ENCODE measurements at places on chromosomes 16 and 17. TPM values are rescaled to one million over a fixed set of nuclear protein-coding genes. Genes with fewer than 3 reads are reported as not detected.

ICAM2 gene
- 31.9 TPM for total RNA-seq

CACNG1 gene
- not detected for total RNA-seq

BICDL2 gene
- total RNA-seq = not detected

BCAS3 gene
- 15.6 TPM for total RNA-seq

ULK2 gene
- total RNA-seq = 14.6 TPM

ABCC6 gene
- total RNA-seq = 1.5 TPM

PDILT gene
- not detected for total RNA-seq

TIMP2 gene
- 114 TPM for total RNA-seq

CFAP97D1 gene
- not detected for total RNA-seq

RHBDF1 gene
- total RNA-seq = 16.6 TPM

MT1G gene
- total RNA-seq = 1.3 TPM

KRT15 gene
- total RNA-seq = not detected

HSPB9 gene
- total RNA-seq = 0.11 TPM

C16orf54 gene
- 0.65 TPM for total RNA-seq

TEX19 gene
- not detected for total RNA-seq

MMP28 gene
- total RNA-seq = 1.2 TPM

TAF15 gene
- 94.8 TPM for total RNA-seq

NGFR gene
- 8.0 TPM for total RNA-seq

SUMO2 gene
- 200 TPM for total RNA-seq

NPIPB13 gene
- 5.9 TPM for total RNA-seq

DDX28 gene
- total RNA-seq = 7.2 TPM

PRAC1 gene
- total RNA-seq = not detected

C16orf89 gene
- 6.1 TPM for total RNA-seq

TNFRSF17 gene
- total RNA-seq = not detected

MT1A gene
- 2.3 TPM for total RNA-seq

IGF2BP1 gene
- total RNA-seq = not detected

KRTAP9-3 gene
- not detected for total RNA-seq

TP53TG3F gene
- not detected for total RNA-seq

ODAD4 gene
- 0.75 TPM for total RNA-seq

PRR29 gene
- 0.30 TPM for total RNA-seq

PRSS53 gene
- total RNA-seq = 0.81 TPM

CCDC200 gene
- not detected for total RNA-seq

CALB2 gene
- 0.30 TPM for total RNA-seq

FN3KRP gene
- 13.2 TPM for total RNA-seq

KRTAP9-8 gene
- not detected for total RNA-seq

OTOA gene
- total RNA-seq = not detected

GLG1 gene
- total RNA-seq = 62.4 TPM

SOX15 gene
- total RNA-seq = 0.91 TPM

TEPSIN gene
- total RNA-seq = 13.4 TPM

IL17C gene
- not detected for total RNA-seq

CAPN15 gene
- total RNA-seq = 17.7 TPM

CCDC144A gene
- 1.8 TPM for total RNA-seq

CXCL16 gene
- total RNA-seq = 2.7 TPM

MIEN1 gene
- 50.4 TPM for total RNA-seq

VPS9D1 gene
- total RNA-seq = 11.2 TPM

TMEM235 gene
- total RNA-seq = not detected

WNT9B gene
- total RNA-seq = 0.13 TPM

ZDHHC7 gene
- 35.1 TPM for total RNA-seq

TPPP3 gene
- total RNA-seq = 8.9 TPM

PLXDC1 gene
- total RNA-seq = 14.1 TPM

CHST5 gene
- 0.22 TPM for total RNA-seq

All from Right ventricle myocardium superior (tissue), 1 donor.